M059J (cell line): ENCODE measurements at places on chromosomes 11 and 22. TPM values are rescaled to one million over a fixed set of nuclear protein-coding genes. Genes with fewer than 3 reads are reported as not detected.

Gene ABTB2
- total RNA-seq = 1.8 and 3.2 TPM in 2 replicates

Gene DENND5A
- total RNA-seq = 62.5 and 71.1 TPM in 2 replicates

Gene DEFB131B
- total RNA-seq = not detected in 2 replicates

Gene NLRP10
- 0.12 and 2.1 TPM in 2 replicates for total RNA-seq

Gene FLRT1
- total RNA-seq = 0.02 and 0.15 TPM in 2 replicates
